ENCODE measurements at places on chromosomes 2 and 18.

DNA sequence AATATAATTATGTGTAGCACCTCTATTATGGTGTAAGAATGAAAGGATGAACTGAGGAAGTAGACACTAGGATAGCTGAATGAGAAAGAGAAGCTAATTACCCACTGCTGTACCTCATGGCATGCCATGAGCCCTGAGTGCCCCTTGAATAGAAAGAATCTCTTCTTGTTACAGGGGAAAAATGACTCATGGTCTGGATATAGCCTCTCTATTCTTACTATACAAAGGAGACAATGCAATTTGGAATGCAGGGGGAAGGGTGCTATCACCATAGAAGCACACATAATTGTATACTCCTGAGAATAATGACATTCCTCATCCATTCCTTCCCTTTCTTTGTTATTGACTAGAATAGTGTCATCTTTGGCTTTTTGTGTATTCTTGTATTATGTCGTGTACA is 385.2 kb downstream of the CDH7 start:
- DNase-seq = no peak

GRCh38 chr2:11987151-11987550 is 240.7 kb downstream of the LPIN1 start:
- no peak for DNase-seq

- no peak for DNase-seq
These were observed 51.0 kb upstream of the CYP26B1 start for GRCh38 chr2:72198532-72199241.

GRCh38 chr2:69168144-69168813 is 155.3 kb downstream of the ANTXR1 start:
- no peak for DNase-seq

DNA sequence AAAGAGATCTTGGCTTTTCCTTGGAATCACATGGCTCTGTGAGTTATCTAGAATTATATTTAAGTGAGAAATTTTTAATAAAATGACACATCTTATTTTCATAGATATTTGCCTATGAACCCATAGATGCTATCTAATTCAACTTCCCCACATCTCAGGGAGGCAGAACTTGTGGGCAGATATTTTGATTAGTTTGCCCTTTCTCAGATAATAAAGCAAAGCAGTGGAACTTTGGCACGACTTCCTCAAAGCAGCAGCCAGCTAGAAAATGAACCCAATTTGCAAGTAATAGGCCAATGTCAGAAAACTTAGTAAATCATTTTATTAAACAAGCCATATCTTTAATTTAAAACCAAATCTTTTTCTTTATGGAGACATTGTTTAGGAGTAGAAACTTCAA is 32.7 kb downstream of the RAB27B start:
- DNase-seq = no peak

DNA sequence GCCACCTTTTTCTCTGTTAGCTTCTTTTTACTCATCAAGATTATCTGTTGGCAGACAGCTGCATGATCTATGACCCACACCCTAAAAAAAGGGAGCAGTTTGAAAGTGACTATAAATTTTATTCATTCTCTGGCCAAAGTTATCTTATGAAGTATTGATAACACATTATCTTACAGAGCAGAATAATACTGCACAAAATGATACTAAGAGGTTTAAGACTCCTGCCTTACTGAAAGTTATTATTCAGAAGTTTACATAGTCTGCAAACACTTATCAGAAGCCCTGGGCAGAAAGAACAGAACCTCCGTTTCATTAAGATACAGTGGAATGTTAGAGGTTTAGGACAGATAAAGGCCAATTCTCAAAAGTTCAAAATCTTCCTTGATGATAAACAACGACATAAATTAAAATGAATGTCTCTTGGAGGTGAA is 78.2 kb downstream of the ZEB2 start:
- DNase-seq = no peak

- no peak for DNase-seq
These were observed 8.3 kb downstream of the RNF149 start for GRCh38 chr2:101300164-101300563.
